ENCODE measurements at places on chromosomes 12 and 14.

- no peak for DNase-seq
Observed at GRCh38 chr12:65155784-65156183, 13.6 kb upstream of the LEMD3 start.

GRCh38 chr12:13350381-13350780 lies 153.9 kb downstream of the EMP1 start:
- DNase-seq = no peak

- no peak for DNase-seq
Observed at GRCh38 chr12:109836916-109837315, 3.7 kb upstream of the TRPV4 start.

DNA sequence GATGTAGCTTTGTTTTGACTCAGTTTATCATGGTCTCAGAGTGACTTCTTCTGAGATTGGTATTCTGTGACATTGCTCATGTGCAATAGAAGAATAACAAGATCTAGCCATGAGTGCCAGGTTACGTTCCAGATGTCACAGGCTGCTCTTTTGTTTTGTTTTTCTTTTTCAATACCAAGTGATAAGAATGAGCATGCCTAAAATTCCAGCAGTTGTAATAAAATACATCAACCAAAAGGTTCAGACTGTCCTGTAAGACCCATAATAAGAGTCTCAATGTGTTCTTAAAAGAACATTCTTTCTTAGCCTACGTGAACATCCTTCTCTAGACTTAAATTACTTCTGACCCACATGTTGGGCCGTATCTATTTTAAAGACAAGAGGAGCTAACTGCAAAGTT lies 669.2 kb downstream of the DIO2 start:
- DNase-seq = no peak
